CD8-positive, alpha-beta T cell (primary cell): ENCODE measurements at places on chromosomes 3 and 15.

GRCh38 chr3:127750226-127751031, 71.9 kb downstream of the MGLL start:
- DNase-seq: no peak

DNA sequence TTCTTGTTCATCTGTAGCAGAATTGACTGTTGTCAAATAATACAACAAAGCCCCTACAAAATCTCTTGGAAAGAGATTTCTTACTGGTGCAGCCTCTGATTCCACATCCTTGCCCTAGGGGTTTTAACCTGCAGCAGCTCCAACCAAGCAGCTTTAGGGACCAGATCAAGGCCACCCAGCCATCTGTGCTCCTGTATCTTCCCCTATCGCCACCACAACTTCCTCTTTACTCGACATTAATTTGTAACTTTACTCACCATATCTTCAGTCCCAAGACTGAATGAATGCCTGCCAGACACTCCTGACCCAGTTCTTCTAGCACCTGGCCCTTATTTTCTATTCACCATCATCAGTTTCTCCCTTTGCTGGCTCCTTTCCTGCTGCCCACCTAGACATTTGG, 156.6 kb upstream of the IL12A start:
- DNase-seq: no peak

GRCh38 chr3:39569095-39569494, 101.6 kb downstream of the MOBP start:
- DNase-seq: no peak

GRCh38 chr15:94587113-94587512, 355.8 kb downstream of the MCTP2 start:
- DNase-seq: no peak

GRCh38 chr3:114079761-114080160, 23.2 kb downstream of the QTRT2 start:
- DNase-seq: no peak

DNA sequence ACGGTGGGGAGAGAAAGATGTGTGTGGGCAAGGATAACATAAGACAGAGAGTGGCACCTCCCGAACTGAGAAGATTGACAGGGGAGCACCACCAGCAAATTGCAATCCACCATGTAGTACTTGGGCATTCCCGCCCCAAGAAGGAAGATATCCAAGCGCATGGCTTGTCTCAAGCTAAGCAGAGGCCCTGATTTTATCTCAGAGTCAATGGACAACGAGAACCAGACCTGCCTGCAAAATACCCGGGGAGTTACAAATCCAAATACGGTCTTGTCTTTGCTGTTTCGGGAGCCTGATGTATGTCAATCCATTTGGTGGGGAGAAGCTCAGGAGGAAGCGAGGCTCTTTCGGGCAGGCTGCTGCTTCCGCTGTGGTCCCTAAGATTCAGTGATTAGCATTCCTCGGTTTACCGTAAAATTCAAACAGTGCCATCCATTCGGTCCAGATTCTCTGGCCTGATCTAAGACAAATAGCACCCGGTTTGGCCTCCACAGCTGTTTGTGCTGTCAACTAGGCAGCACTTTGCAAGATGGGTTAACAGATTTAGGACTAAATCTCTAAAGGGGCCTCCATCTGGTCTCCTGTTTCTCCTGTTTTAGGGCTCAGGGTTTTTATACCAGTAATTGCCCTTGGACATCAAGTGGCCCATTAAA, 97.7 kb upstream of the WNT5A start:
- no peak for DNase-seq

DNA sequence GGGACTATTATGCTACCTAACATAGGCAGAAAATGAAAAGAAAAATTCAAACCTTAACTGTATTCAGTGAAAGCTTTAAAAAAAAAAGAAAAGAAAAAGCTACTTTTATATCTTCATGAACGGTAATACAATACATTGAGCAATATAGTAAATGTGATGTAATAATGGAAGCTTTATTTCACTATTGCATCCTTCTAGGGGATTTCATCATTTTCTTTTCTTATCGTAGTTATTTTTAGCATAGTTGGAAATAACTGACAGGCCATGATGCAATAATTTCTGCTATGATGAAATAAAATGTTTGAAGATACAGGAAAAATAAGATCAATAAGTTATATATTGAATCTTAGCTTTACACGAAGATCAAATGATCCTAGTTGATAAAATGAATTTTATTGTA, 40.3 kb upstream of the ZCWPW2 start:
- DNase-seq: no peak

- no peak for DNase-seq
Observed at GRCh38 chr3:32989171-32989570, 37.7 kb downstream of the CCR4 start.

DNA sequence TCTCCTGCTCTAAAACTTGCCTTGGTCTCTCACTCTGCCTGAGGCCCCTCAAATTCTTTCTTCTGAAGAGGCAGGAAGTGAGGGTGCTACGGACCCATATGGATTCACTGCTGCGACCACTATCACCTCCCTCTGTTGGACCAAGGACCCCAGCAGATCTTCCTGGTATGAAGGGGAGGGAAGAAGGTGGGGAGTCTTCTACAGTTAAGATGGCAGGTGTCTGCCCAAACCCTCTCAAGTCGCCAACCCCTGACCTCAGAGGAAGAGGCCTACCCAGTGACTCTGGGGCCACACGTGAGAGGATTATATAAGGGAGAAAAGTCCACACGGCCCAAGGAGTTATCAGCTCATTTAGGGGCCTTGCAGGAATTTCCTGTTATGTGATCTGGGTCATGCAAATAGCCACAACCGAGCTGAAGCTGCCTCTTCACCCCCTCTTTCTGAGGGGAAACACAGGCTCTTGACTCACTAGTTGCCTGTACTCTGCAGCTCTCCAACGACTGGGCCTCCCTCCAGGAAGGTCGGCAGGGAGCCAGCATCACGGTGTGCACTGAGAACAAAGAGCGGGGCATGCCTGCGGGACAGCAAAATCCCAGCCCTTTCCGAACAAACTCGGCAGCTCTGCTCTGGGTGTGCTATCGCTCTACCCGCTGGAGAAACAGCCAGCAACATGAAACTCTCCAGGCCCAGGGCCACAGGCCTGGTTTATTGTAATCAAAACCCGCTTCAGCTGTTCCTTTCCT, 116.0 kb downstream of the XXYLT1 start:
- peak; percentile 25 for DNase-seq

- no peak for DNase-seq
Observed at GRCh38 chr15:48680841-48681240, 35.3 kb upstream of the FBN1 start.

DNA sequence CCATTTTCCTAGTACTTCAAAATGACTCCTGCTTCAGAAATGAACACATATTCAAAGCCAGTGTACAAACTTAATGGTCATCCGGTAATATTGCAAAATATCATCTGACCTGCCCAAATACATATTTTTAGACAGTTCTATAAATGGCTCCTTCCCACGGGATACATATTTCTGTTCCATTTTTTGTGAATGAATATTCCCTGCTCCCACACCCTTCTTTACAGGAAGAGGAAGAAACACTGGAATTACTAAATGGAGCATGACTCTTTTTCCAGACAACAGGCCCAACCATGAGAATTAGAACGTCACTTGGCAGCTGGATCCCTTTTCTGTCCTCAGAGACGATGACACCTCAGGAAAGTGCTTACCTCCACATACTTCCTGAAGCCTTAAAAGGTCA, 38.0 kb upstream of the CBLB start:
- no peak for DNase-seq

- DNase-seq: no peak
Observed at GRCh38 chr15:62777671-62778070, 264.9 kb upstream of the TPM1 start.

DNA sequence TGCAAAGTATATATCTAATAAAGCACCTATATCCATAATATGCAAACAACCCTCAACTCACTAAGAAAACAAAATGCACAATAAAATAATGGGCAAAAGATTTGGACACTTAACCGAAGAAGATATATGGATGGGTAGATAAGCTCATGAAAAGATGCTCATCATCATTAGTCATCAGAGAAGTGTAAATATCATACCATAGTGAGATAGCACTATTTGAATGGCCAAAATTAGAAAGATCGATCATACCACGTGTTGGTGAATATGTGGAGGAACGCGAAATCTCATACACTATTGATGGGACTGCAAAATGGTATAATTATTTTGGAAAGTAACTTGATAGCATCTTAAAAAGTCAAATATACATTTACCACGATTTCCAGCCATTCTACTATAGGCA, 40.5 kb downstream of the PLS1 start:
- no peak for DNase-seq

- no peak for DNase-seq
Observed at GRCh38 chr3:42110631-42111030, 19.5 kb downstream of the TRAK1 start.

DNA sequence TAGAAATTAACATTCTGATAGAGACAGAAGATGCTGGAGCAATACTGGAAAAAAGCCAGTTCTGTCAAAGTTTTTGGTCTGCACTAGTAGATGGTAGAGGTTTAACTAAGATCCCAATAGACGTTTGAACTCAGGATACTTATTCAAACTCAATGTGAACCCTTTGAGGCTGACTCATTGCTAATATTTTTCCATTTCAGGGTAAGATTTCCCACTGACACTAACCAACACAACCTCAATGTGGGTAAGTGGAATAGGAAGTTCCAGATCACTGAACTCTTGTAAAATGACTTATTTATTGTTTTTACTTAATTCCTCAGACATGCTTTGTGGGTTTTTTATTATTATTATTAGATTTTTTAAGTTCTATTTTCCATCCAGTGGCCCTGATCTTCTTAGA, 1024.8 kb downstream of the EPHA3 start:
- DNase-seq: no peak

DNA sequence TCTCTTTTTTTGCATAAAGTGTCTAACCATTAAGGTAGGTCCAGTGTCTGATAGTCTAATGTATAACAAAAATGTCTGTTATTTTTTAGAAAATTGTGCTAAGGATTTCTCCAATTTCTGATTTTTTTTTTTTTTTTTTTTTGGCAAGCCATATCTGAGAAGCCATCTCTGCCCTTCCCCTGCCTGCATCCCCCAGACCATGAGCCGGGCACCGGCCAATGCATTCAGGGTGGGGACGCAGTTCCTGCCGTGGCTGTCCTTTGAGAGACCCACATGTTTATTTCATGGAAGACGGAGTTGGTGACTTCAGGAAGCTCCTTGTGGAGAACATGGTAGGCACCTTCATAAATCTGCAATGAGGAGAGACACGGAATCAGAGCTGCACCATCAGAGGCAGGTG, 19.2 kb downstream of the ABTB1 start:
- DNase-seq: no peak

DNA sequence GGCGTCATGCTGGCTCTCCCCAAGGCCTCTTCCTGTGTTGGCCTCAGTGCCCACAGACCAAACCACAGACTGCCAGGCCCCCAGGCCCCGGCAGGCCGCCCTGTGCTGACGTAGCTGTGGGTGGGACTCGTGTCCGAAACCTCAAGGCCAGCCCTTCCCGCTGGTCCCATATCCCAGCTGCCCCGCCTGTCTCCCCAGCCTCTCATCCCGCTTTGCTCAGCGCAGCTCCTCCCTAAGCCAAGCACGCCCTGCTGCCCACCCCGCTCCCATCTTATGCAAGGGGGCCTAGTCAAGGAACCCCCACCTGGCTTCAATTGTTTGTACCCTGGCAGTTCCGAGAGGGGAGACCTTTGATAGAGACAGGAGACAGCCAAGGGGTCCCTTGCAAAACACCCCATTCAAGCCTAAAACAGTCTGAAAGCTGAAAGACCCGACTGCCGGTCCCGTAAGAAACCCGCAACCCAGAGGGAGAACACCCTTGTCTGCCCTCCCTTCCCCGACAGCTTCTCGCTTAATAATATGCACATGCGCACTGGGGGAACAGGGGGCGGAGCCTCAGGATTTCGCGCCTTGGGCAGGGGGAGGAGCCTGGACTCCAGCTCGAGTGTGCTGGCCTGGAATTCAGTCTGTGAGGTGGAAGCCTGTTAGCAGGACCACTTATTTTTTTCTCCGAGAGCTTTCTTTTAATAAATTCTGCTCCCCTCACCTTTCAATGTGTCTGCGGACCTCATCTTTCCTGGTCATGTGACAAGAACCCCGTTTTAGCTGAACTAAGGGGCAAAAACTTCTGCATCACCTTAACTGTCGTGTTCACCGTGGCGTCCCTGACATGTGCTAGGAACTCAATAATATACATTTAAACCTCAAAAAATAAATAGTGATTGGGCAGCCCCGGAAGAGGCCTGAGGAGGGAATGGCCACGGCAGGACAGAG, 17.2 kb downstream of the TNFAIP8L3 start:
- peak; percentile 44 for DNase-seq

DNA sequence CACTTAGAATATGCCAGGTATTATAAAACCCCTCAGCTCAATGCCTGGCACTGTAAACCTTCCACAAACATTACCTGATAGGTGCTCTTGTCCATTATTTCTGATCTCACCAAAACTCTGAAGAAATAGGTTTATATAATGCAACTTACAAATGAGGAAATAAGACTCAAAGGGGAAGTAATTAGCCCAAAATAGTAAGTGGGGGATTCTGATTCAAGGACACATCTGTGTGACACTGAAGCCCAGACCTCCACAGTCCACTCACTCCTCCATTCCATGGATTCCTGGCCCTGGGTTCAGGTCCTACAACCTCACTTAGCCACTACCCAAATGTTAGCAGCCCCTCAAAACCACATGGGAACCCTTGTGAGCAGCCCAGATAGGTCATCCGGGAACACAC, 49.9 kb downstream of the TRANK1 start:
- DNase-seq: no peak

- DNase-seq: no peak
Observed at GRCh38 chr3:105278688-105279087, 88.0 kb upstream of the ALCAM start.

- no peak for DNase-seq
Observed at GRCh38 chr3:120137548-120137947, 43.3 kb upstream of the GSK3B start.
